ENCODE measurements at places on chromosomes 6 and 20.

GRCh38 chr20:57800791-57801430 lies 91.1 kb upstream of the PMEPA1 start:
- DNase-seq: no peak

DNA sequence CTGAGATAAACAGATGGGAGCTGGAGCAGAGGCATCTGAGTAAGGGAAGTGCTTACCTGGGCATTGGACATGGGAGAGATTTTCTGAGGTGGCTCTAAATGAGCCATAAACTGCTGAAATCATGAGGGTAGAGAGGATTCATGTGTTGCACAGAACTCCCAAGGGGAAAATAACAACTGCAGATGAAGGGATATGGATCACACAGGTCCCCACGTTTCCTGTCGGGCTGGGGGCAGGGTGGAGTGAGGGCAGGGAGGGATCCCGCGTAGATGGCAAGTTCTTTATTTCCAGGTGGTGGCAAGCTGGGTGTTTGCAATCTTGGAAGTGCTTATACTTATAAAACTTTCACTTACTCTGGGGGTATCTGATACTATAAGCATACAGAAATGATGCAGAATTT lies 422.6 kb upstream of the FLRT3 start:
- no peak for DNase-seq

GRCh38 chr6:169533301-169534038 lies 168.4 kb downstream of the WDR27 start:
- no peak for DNase-seq

GRCh38 chr6:87670707-87671106 lies 31.3 kb downstream of the AKIRIN2 start:
- DNase-seq: no peak

DNA sequence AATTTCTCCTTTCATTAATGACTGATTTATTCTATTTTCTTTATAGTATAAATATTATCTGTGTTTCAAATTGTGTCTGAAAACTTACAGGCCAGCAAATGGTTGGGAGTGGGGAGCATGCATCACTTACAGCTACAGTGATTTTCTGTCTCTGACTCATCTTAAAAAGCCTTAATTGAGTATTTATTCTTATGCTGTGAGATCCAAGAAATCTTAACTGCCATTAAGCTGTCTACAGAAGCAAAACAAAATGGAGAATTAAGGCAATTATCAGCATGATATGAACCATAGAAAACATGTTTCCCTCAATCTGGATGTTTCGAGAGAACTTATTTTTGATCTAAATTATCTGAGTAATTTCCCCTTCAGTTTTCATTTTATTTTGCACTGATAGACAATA lies 831.2 kb downstream of the KIF16B start:
- no peak for DNase-seq

- DNase-seq: no peak
These were observed 6.0 kb downstream of the CST2 start for GRCh38 chr20:23820493-23820892.

GRCh38 chr6:135014353-135014832 lies 40.2 kb downstream of the HBS1L start:
- no peak for DNase-seq

DNA sequence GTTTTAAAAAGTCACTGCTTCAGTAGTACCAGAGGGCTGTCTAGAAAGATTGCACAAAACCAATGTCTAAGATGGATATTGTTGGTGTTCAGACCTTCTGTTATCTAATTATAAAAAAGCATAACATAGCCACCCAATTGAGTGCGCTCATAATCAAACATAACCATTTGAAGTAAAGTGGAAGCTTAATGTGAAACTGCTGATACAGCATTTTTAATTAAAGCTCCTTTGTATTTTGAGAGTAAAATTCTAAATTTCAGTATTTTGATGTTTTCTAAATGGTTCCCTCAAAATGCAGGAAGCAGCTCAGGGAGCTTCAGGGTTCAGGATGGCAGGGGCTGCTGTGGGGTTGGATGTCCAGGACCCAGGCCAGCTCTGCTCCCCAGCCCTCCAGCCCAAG lies 291.8 kb upstream of the ZFP64 start:
- no peak for DNase-seq

DNA sequence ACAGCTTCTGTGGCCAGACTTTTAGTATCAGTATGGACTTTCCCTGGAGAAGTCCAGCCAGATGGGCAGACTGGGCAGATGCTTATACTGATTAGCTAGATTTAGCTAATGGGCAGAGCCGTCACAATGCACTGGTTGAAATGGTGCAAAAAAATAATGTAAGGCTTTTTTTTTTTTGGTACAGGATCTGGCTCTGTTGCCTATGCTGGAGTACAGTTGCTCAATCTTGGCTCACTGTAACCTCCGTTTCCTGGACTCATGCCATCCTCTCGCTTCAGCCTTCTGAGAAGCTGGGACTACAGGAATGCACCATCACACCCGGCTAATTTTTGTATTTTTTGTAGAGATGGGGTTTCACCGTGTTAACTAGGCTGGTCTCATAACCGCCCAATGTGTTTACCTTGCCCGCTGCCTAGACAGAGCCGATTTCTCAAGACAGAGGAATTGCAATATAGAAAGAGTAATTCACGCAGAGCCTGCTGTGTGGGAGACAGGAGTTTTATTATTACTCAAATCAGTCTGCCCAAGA lies 16.4 kb upstream of the KIFC1 start:
- DNase-seq: no peak

GRCh38 chr6:51844336-51844735 lies 243.1 kb downstream of the PKHD1 start:
- DNase-seq: no peak

- no peak for DNase-seq
These were observed 19.9 kb downstream of the GZF1 start for GRCh38 chr20:23381876-23382275.

GRCh38 chr6:53793318-53794136 lies 1.3 kb upstream of the LRRC1 start:
- DNase-seq: no peak

DNA sequence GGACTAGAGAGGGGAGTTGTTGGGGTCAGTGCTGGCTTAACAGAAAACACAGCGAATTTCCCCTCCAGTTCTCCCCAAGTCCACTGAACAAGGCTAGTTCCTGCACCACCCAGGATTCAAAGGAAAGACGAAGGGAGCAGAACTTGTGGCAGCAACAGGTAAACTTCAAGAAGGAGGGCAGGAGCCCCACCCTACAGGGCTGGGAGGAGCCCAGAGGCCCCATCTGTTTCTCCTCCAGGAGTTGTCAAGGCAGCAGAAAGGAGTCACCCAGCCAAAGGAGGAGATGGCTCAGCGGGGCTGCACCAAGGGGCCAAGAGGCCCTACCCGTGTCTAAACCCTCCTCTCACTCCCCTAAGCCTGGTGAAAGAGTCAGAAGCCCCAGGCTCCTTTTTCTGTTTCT lies 1.7 kb downstream of the SAPCD1 start:
- no peak for DNase-seq

DNA sequence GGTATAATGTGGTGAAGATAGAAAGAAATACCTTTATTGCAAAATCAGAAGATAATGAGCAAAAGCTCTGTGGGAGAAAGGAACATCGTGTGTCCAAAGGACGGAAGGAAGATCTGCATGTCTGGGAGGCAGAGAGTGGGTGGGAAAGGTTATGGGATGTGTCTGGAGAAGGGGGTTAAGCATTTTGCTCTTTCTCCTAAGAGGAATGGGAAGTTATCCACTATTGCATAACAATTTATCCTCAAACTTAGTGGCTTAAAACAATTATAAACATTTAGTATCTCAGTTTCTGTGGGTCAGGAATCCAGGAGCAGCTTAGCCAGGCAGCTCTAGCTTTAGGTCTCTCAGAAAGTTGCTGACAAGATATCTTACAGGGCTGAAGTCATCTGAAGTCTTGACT lies 229.1 kb upstream of the CITED2 start:
- no peak for DNase-seq

- DNase-seq: no peak
These were observed 174.3 kb downstream of the TFAP2B start for GRCh38 chr6:50992704-50993625.

GRCh38 chr6:144234399-144234798 lies 50.7 kb upstream of the UTRN start:
- DNase-seq: no peak

DNA sequence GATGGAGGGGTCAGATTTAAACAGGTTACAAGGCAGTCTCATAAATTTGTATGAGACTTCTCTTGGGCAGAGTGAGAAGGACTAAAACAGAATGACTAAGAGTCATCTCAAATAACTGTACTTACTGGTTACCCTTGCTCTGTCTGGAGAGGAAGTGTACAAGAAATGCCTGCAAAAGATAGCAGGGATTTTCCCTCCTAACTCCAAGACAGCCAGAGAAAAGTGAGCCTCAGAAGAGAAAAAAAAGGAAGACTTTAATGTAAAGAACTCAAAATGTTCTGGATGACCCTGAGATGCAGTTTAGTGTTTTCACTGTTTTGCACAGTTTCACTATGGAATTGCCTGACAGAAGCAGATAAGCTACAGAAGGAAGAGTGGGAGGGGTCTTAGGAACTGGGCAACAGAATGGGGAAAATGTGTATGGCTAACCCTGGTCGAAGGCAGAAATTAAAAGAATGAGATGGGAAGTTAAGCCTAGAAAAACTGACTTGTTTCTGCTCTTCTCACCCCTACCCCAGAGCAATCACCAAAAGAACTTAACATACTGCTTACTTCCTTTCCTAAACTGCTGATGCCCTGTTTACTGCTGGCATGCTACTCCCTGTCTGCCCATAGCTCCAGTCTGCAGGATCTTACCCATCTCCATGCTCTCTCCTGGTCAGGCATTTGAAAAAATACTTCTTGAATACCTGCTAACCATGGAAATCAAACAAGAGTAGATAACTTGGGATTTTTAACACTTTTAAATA lies 98.1 kb upstream of the MARCKS start:
- no peak for DNase-seq

- no peak for DNase-seq
These were observed 272.4 kb upstream of the MARCKS start for GRCh38 chr6:113584767-113585166.

GRCh38 chr6:48078120-48078519 lies 32.9 kb downstream of the PTCHD4 start:
- DNase-seq: no peak

DNA sequence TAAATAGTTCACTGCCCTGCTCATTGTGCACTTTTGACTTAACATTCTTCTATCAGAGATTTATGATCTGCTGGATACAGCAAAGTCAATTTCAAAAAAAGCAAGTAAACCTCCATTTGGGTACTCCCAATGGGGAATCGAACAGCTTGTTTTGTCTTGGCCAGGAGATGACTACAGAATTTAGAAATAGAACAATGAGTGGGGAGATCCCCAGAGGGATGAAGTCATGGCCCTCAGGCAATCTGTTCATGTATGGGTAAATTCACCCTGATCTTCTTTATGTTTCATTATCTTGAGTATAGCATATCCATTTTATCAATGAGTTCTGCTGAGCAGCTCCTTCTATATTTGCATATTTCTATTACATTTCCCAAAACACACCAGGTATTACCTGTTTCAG lies 1681.9 kb downstream of the HACE1 start:
- DNase-seq: no peak

DNA sequence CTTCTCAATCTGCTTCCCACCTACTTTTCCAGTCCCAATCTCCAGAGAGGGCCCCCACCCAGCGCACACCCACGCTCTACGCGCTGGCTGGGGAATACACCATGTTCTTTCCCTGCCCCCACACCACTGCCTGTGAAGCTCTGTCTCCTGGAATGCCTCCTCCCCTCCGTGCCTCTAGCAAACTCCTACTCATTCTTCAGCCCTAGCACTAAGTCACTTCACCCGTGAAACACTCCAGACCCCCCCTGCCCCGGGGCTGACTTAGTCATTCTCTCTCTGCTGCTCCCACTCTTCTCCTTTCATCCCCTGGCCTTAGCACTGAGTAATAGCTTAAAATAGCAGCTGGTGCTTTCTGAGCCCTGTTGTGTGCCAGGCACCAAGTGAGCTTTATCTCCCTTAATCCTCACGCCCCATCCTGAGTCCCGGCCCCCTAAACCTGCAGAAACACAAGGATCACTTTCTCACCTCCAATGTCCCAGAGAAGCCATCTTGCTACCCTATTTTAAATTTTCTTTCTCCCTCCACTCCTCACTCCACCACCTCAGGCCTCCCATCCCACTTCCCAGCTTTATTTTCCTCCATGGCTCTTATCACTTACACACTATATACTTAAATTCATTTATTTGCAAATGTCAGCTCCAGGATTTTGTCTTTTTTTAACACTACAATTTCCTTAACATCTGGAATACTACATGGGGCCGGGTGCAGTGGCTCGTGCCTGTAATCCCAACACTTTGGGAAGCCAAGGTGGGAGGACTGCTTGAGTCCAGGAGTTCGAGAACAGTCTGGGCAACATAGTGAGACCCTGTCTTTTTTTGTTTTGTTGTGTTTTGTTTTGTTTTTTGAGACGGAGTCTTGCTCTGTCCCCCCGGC lies 6.3 kb upstream of the PARD6B start:
- DNase-seq: no peak

DNA sequence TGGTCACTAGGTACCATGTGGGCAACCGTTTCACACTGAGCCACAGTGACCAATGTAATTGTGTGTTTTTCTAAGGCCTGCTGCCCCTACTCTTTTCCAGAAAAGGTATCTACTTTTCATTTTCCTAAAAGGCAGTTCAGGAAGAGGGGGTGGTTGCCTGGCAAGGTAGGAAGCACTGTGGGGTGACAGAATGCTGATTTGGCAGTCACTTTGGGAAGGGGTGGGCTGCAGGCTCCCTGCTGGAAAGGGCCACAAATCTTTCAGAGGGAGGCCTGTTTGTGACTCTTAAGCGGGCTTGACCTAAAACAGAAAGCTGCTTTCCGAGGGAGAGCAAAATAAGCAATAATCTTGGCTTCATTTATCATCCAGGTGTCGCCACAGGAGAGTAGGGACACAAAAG lies 5.2 kb upstream of the NNAT start:
- DNase-seq: no peak

- no peak for DNase-seq
These were observed 46.4 kb downstream of the SASH1 start for GRCh38 chr6:148389086-148389485.

GRCh38 chr6:45419571-45420082 lies 41.9 kb upstream of the SUPT3H start:
- DNase-seq: peak; percentile 16

DNA sequence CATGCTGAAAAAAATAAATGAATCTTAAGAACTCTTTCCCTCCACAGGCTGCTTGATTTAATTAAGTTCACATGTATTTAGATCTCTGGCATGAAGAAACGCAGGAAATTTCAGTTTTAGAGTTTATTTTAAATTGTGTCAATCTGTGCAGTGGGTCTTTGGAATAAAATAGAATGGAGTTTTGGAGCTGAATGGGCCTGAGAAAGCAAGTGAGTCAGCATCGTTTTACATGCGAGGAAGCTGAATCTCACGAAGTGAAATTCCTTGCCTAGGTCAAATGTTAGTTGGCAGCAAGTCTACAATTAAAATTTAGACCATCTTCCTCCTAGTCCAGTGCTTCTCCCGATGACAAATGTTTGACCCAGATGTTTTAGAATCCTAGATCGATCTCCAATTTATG lies 22.4 kb downstream of the MAP7 start:
- DNase-seq: no peak

- no peak for DNase-seq
These were observed 163.9 kb downstream of the IBTK start for GRCh38 chr6:82083646-82084045.

DNA sequence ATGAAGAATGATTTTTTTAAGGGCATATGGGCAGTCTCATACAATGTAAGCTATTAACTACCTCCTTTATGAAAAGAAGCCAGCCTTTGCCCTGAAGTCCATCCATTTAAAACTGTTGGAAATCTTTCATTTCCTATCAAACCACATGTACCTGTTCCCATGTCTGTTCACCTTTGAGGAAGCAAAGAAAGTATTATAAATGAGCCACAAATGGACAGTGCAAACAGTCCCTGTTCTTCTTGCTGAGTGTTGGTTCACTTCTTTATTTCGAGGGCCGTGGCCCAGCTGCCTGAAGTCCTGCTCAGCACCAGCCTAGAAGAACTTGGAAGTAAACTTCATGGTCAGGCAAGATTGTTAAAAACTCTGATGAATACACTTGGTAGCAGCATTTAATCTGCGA lies 112.4 kb downstream of the TMEM242 start:
- no peak for DNase-seq

All from esophagus squamous epithelium (tissue), 5 donors.